ENCODE measurements at places on chromosomes 6 and 20.

- no peak for DNase-seq
Measured at GRCh38 chr20:17773619-17774018, 73.9 kb downstream of the BANF2 start.

- DNase-seq: no peak
Measured at GRCh38 chr6:112835078-112835477, 487.9 kb downstream of the RFPL4B start.

- DNase-seq: no peak
Measured at GRCh38 chr6:139625081-139625939, 250.9 kb upstream of the CITED2 start.

- DNase-seq: no peak
Measured at GRCh38 chr6:31453259-31453658, 44.7 kb upstream of the MICB start.

GRCh38 chr20:50536333-50536732 is 26.1 kb downstream of the PTPN1 start:
- DNase-seq: no peak

GRCh38 chr20:32191873-32192272 is 15.7 kb downstream of the PLAGL2 start:
- DNase-seq: no peak

- DNase-seq: no peak
Measured at GRCh38 chr6:28515676-28516075, at the start of gene GPX6. GPX6 (minus strand) TSS chr6:28515793; CDS start chr6:28515743, 50 bp downstream.

DNA sequence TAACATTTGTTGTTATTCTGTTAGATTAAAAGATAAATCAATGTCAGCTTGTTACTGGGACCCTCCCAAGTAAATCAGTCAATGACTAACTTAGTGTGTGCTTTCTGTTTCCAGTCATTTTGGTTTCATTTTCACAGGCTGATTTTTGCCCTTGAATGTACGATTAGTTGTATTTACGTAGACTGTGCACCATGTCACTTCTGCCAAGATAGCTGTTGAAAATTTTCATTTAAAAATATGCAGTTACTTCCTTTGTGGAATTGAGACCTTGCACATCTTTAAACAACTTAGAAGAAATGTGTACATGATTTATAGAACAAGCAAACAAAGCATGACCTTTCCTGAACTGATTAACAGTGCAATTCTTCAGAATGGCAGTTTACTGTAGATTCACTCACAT is 944.8 kb upstream of the CITED2 start:
- DNase-seq: no peak

DNA sequence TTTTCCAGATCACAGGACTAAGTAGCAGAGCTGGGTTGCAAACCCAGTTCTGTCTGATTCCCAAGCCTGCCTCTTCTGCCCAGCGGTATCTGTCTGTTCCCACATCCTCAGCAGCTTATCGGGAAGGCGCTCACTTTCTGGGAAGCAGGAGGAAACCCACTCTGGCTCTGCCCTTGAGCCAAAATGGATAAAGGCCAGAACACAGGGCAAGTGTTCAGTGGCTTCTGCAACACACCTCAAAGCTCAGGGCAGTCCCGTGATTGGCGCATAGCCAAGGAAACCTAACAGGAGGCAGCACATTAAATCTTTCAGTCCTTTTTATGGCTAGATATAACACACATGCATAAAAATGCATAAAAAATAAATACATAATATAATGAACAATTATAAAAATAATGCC is 262.2 kb downstream of the NRN1 start:
- no peak for DNase-seq

DNA sequence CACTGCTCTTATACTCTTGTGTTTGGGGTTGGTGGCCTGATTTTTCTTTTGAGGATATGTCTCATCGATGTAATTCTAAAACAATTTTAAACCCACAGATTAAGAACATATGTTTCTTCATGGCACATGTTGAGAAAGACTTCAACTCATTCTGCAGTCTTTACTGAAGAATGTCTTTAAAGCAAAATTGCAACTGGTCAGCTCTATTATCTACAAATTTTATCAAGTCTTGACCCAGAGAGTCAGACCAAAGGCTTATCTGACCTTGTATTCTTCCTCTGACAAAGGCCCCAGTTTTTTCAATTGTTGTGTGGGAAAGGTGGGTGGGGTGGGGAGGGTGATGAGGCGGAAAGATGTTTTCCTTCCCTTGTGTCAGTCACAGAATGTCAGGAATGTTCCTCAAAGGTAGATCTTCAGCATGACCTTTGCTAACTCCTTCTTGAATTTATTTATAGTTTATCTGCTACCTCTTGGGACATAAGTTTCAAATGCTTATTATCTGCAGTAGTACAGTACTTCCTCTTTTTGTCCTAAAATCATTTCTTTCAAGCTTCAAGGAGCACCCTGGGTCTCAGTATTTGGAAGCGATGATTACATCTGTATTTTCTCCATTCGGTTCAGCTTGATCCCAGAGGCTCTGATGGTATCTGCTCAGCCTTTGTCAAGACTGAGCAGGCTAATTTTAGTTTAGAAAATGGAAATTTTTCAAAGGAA is 63.2 kb upstream of the TIAM2 start:
- no peak for DNase-seq

DNA sequence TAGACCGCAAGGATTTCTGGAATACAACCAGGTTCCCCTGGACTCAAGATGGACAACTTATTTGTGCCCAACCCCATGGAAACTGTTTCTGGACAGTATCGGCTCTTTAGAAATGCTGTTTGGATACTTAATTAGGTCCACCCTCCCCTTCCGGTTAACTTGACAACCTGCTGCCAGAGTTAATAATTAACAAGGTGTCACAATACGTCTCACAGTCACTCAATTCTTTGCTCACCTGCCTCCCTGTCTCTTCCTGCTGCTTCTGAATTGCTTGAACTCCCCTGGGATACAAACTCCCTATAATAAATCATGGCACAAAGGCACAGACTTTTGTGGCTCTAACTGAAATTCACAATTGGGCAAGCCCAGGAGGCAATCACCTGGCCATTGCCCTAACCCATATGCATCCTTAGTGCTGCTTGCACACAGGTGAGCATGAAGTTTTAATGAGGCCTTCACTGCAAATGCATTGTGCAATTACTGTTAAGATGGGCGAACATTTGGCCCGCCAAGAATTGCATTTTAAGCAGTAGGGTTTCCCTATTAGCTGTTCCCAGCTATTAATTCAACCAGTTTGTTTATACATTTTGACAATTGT is 504.4 kb upstream of the NOX3 start:
- no peak for DNase-seq

- no peak for DNase-seq
Measured at GRCh38 chr20:45828589-45828988, 1.5 kb upstream of the TNNC2 start.

GRCh38 chr20:56755201-56755600 is 126.1 kb downstream of the TFAP2C start:
- no peak for DNase-seq

GRCh38 chr6:108134213-108134970 is 31.4 kb upstream of the NR2E1 start:
- no peak for DNase-seq

DNA sequence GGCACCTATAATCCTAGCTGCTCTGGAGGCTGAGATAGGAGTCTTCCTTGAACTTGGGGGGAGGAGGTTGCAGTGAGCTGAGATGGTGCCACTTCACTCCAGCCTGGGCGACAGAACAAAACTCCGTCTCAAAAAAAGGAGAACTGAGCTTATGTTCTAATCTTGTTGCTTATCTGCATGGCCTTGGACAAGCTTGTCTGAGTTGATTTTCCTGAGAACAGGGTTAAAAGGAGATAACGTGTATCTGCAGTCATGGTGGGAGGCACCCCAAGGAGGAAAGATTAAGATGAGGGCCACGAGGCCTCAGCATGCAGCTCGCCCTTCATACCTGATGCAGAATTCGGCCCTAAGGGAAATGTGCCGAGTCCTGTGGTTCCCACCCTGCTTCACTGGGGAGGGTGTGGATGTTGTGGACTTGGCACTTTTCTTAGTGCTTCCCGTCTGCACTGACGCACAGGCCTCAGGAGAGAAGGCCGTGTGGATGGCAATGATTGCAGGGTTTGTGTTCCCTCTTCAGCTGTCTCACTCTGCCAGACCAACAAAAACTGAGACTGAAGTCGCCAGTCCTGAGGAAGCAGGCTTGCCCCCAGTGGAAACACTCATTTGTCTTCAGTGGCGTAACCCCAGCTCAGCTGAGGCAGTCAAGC is 56.3 kb downstream of the EZR start:
- DNase-seq: no peak

GRCh38 chr6:152267967-152268845 is 369.0 kb downstream of the SYNE1 start:
- DNase-seq: no peak

DNA sequence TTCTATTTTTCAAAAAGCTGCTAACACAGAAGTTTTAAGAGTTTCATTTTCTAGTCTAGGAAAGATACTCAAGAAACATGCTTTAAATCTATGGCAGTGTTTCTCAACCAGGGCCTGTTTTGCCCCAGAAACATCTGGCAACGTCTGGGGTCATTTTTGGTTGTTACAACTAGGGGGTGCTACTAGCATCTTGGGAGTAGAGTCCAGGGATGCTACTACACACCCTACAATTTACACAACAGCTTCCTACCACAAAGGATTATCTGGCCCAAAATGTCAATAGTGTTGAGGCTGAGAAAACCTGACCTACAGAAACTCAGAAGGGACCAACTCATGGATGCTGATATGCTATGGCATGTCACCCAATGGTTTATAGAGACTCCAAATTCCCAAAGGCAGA is 24.4 kb downstream of the SERAC1 start:
- DNase-seq: no peak

DNA sequence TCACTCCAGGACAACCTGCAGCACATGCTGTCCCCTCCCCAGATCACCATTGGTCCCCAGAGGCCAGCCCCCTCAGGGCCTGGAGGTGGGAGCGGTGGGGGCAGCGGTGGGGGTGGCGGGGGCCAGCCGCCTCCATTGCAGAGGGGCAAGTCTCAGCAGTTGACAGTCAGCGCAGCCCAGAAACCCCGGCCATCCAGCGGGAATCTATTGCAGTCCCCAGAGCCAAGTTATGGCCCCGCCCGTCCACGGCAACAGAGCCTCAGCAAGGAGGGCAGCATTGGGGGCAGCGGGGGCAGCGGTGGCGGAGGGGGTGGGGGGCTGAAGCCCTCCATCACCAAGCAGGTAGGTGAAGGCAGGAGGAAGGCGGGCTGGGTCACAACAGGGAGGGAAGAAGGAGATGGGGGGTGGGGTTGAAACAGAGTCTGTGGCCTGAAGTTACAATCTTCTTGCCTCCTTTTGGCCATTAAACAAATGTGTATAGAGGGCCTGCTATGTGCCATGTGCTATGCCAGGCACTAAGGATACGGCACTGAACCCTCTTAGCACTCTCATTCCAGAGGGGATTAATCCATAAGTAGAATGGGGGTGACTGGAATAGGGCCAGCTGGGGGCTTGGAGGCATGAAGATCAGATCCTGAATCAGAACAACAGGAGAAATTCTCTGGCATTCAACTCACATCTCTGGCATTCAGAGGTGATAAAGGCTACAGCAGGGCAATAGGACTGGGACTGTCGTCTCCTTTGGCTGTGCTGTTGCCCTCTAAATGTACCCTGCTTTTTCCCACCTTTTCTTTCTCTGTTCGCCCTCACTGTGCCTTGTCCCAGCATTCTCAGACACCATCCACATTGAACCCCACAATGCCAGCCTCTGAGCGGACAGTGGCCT is 10.5 kb upstream of the ZBTB9 start:
- DNase-seq: no peak

DNA sequence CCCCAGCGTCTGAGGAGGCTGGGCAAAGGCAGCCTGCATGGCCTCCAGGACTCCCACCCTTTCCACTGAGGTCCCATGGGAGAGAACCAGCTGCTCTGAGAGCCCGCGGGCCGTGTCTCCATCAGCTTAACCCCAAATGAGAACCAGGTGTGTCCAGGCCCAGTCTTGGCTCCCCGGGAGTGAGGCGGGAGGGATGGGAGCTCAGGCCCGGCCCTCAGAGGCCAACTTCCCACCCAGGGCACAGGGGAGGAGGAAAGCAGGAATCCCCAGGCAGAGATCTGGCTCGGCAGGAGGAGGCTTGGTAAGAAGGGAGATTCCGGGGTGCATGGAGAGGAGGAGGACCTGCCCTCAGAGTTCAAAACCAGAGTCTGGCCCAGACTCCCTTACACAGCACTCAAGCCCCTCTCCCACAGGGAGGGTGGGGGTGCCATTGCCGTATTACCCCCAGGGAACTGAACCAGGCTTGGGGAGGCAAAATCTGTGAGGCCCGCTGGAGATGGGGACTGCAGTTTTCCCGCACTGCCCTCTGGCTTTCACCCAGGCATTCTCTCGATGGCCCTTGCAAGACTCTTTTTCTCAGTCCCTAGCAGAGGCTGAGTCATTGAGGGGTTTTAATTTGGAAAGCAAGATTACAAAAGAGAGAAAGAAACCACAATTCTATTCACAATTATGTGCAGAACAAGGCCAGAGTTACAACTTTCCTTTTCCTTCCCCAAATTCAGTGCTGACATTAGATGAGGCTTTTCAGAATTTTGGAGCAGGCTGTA is 17.1 kb downstream of the FOXF2 start:
- DNase-seq: no peak

- DNase-seq: no peak
Measured at GRCh38 chr20:43448748-43449535, 8.8 kb upstream of the SRSF6 start.

- DNase-seq: no peak
Measured at GRCh38 chr6:108170332-108171290, 4.8 kb downstream of the NR2E1 start.

DNA sequence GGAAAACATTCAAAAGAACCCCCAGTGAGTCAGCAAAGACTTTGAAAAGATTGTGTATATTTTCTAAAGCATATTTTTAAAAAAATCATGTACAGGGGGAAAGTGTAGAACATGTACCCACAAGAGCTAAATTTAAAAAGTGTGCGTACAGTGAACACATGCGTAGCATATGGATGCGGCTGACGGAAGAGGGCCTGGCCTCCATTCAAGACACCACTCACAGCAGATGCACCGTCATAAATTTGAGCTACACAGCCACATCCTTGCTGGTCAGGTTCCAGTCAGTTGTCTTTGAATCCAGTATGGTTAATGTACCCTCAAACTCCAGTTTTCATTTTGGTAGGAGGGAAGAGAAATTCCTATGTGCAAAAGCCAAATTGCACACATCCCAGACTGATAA is 54.3 kb upstream of the SPACA1 start:
- DNase-seq: no peak

- no peak for DNase-seq
Measured at GRCh38 chr6:136738692-136739057, 53.6 kb downstream of the MAP3K5 start.

GRCh38 chr6:124470803-124471202 is 491.4 kb upstream of the RNF217 start:
- no peak for DNase-seq

GRCh38 chr6:136551103-136551502 is 881 bp upstream of the MAP7 start:
- DNase-seq: no peak

- no peak for DNase-seq
Measured at GRCh38 chr6:100775667-100776066, 105.5 kb downstream of the ASCC3 start.

GRCh38 chr6:38720295-38720694 is 5.2 kb downstream of the DNAH8 start:
- no peak for DNase-seq
